ENCODE measurements at places on chromosomes 13 and 19.
A peak's percentile ranks its signal among the peaks of the same experiment; 100 is the strongest.

- no peak for DNase-seq
These were observed 13.6 kb upstream of the ACOD1 start for GRCh38 chr13:76934671-76935070.

DNA sequence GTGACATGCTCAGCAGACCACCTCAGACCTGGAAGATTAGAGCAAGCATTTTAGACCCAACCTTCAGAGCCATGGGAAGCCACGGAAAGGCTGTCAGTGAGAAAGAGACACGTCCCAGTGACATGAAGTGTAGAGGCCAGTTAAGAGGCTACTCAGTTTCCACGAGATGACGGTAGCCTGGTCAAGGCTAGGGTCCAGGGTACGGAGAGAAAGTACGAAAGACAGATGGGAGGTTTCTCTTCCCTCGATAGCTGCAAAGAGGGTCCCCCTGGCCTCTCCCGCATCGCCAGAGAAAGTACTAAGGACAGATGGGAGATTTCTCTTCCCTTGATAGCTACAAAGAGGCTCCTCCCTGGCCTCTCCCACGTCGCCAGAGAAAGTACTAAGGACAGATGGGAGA, 8.6 kb downstream of the ZSCAN5A start:
- no peak for DNase-seq

DNA sequence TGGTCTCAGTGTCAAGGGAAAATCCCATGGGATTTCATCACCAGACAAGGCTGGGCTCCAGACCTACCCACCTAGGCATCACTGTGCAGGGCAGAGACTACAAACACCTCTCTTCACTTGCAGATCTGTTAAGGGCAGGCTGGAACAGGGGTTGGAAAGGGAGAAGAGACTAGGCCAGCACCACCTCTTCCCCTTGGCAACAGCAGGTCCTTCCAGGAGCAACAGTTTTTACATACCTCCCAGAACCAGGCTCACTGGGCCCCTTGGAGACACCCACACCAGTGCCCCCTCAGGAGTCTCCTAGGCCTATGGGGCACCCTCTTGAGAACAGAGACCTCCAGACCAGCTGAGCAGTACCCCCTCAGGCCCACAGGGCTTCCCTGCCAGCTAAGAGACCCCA, 2.5 kb upstream of the UBE2M start:
- no peak for DNase-seq

GRCh38 chr19:2312820-2313501, 5.0 kb upstream of the LINGO3 start:
- DNase-seq: no peak

- DNase-seq: no peak
These were observed 137.3 kb upstream of the FNDC3A start for GRCh38 chr13:48838193-48838973.

DNA sequence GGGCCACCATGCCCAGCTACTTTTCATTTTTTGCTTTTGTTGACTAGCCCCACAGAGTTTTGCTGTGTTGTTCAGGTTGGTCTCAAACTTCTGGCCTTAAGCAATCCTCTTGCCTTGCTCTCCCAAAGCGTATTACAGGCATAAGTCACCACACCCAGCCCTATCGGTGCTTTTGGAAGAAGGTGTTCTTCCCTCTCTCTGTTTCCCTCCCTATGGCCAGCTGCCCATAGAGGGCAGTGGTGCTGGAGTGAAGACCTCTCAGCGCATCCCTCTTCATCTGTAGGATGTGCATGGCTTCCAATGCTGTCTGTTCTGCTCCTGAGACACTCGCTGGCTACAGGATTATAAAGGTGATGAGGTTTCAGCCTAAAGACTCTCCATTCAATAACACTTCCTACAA, 1.3 kb upstream of the CD22 start:
- no peak for DNase-seq

GRCh38 chr19:19214892-19215291, 3.1 kb downstream of the NCAN start:
- DNase-seq: peak; percentile 71

GRCh38 chr13:113650731-113651148, 7.3 kb downstream of the ATP4B start:
- DNase-seq: no peak

GRCh38 chr19:18203408-18203862, 407 bp downstream of the RAB3A start:
- DNase-seq: no peak

- no peak for DNase-seq
These were observed 6.7 kb upstream of the SERPINE3 start for GRCh38 chr13:51332566-51333361.

- DNase-seq: no peak
These were observed 13.0 kb upstream of the SIGLEC11 start for GRCh38 chr19:49973987-49974386.

GRCh38 chr13:28678809-28679208, 19.9 kb downstream of the POMP start:
- DNase-seq: no peak

GRCh38 chr19:56139847-56140582, 1.1 kb upstream of the ZNF444 start:
- DNase-seq: no peak

DNA sequence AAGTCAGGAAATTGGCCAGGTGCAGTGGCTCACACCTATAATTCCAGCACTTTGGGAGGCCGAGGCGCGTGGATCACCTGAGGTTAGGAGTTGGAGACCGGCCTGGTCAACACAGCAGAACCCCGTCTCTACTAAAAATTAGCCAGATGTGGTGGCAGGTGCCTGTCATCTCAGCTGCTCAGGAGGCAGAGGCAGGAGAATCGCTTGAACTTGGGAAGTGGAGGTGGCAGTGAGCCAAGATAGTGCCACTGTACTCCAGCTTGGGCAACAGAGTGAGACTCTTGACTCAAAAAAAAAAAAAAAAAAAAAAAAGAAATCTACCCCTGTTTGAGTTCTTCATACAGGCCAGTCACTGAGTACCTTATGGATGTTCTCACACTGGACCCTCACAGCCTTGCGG, 42.0 kb downstream of the SLC15A1 start:
- no peak for DNase-seq

GRCh38 chr13:44732503-44733098, 156.5 kb upstream of the TSC22D1 start:
- DNase-seq: no peak

GRCh38 chr19:34226036-34226435, 28.3 kb upstream of the GARRE1 start:
- no peak for DNase-seq

DNA sequence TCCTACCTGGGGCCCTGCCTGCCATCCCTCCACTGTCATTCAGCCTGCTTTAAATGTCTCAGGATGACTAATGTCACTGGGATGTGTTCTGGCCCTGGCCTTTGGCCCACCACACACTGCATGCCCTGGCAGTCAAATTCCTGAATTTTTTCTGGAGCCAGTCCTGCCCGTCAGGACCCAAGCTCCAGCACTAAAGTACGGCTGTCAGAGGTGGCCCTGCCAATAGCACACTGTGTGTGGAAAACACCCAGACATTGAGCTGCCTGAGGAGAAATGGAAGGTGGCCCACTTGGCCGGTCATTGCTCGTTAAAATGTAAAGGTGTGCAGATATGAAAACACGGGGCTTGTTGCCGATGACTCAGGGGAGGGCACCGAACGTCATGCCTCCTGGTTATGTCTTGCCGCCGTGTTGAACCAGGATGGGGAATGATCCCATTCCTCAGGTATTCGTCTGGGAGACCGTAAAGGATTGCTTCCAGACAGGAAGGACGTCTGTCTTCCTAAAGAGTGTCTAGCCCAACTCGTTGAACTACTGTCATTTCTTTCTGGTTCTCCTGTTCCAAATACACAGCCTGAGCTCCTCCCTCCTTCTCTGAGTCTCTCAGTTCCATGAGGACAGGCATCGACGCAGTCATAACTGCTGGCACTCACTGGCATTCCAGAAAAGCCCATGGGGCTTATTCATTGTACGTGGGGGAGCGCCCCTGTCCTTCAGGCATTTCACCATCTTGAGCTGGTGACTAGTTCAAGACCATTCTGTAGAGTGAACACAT, 40.6 kb downstream of the COL4A2 start:
- no peak for DNase-seq

- DNase-seq: no peak
These were observed 4.9 kb upstream of the ETV2 start for GRCh38 chr19:35636651-35637050.

DNA sequence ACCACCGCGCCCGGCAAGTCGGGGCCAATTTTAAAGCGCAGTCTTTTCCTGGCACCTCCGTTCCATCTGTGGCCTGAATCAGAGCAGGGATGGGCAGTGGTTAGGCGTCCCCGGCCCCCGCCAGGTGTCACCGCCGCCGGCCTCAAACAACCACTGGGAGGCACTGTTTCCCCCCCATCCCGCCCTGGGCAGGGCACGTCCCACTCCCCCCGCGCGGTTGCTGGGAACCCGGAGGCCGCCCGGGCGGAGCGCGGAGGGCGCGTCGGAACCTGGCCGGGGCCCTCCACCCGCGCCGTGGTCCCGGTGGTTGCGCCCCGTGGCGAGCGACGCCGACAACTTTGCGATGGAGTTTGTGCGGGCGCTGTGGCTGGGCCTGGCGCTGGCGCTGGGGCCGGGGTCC, at the start of gene GRIN3B:
Gene GRIN3B (plus strand): TSS at position 325 of the 400 bp plus-strand sequence. CDS start 19 bp downstream, at position 344.
- DNase-seq: peak; percentile 87

GRCh38 chr19:6185835-6186834, 50.7 kb downstream of the ACSBG2 start:
- no peak for DNase-seq

GRCh38 chr19:45613926-45614725, 12.1 kb upstream of the GPR4 start:
- DNase-seq: no peak

DNA sequence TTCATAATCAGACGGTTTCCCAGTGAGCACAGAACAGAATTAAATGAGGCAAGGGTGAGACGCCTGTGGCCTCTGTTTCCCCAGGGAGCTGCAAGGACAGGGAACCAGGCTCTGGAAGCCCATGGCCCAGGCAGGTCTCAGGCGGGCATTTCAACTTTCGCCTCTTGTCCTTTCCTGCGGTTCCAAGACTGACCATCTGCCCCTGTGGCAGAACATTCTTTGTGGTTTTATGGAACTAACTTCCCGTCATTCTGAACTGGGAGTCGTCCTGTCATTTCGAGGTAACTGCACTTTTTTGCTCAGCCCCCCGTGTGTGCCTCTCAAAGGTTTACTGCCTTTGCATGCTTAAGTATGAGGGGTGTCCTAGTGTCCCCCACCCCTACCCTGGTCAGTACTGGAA, 70.9 kb downstream of the KL start:
- DNase-seq: no peak

GRCh38 chr19:5001615-5002014, 32.7 kb downstream of the KDM4B start:
- DNase-seq: peak; percentile 72

DNA sequence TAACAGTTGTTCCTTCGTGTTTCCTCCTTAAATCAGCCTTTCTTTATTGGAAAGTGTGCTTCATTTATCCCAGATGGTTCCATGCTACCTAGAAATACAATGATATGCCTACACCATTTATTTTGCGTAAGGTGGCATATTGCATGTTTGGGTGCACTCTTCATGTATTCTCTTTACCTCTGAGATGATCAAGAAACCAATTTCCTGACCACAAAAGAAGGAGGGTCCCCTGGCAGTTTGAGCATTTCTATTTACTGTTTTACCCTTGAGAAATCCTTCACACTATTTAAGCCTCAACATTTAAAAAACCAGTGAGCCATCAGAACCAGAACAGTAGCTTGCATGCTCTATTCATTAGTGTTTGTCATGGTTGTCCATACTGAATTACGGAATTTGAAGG, 354.0 kb downstream of the MTUS2 start:
- no peak for DNase-seq

DNA sequence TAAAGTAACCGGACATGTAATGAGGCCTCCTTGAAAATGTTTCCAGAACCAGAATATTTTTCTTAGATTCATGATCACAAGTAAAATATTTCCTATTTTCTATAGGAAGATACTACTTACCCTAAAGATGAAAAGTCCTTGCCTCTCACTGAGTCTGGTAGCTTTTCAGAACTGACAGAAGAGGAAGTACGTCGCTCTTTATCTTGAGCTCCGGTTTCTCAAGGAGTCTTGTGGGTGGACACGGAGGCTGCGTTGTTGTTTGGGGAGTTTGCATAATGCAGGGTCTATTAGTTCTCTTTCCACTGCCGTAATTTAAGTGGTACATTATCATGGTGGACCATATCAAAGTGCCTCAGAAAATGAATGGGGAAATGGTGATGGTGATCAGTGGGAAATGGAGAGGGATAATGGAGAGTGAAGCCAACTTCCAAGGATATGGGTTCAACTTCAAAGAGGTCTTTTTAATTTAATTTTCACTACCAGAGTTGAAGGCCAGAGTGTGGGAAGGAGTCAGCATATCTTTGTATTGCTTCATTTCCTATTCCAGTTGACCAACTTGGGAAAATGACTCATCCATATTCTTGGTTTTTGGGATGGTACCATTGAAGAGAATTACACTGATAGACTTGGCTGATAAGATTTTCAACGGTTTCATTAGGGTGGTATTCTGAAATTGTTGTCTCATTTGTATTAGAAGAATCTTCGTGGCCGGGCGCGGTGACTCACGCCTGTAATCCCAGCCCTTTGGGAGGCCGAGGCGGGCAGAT, 23.4 kb downstream of the MBD3L2B start:
- no peak for DNase-seq

DNA sequence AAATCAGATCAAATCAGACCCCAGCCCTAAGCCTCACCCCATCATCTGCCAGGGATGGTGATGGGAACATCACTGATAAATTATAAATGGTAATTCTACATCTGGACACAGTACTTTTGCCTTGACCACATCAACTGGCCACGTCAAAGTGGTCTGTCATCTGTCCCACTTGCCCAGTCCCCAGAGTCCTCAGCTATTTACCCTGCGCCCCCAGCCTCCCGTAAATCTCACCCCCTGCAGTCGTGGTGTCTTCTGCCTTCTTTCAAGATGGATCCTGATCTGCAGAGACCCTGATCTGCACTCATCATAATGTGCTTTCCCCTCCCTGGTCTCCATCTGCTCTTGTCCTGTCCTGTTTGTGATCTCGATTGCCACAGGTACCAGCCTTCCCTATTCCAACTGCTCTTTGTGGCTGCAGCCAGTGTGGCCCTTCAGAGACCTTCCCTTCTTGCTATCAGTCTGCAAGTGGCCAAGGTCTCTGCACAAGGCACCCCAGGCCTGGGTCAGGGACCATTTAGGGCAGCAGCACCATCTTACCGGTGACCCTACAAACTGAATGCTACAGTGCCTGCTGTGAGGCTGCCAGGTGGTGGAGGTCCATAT, 26.7 kb upstream of the POP4 start:
- no peak for DNase-seq

DNA sequence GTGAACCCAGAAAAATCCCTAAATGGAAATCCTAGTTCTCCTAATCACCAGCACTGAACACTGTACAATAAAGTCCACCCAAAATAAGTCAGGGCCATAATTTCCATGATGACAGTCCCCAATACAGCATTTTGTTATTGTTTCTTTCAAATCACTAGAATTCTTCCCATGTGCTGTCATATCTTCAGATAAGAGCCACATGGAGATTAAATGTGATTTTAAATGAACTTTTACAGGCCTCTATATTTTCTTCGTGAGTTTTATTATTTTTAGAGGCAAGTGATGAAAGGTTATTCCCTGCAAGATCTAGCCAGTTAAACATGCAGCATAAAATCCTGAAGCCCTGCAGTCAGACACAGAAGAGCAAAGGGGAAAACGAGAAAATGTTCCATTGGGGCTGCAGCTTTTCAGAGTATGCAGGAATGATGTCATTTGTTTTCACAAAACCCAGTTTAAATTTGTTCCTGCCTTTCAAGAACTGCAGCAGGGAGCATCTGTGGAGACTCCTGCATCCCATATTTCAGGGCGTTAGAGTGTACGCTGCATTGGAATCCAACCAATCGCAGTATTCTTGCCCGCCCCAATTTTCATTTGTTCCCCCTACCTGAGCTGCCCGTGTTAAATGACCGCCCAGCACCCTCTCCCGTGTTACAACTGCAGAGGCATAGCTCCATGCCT, 167.2 kb upstream of the KLF12 start:
- no peak for DNase-seq
